RWPE2 (cell line): ENCODE measurements at places on chromosomes 16 and 17.

DNA sequence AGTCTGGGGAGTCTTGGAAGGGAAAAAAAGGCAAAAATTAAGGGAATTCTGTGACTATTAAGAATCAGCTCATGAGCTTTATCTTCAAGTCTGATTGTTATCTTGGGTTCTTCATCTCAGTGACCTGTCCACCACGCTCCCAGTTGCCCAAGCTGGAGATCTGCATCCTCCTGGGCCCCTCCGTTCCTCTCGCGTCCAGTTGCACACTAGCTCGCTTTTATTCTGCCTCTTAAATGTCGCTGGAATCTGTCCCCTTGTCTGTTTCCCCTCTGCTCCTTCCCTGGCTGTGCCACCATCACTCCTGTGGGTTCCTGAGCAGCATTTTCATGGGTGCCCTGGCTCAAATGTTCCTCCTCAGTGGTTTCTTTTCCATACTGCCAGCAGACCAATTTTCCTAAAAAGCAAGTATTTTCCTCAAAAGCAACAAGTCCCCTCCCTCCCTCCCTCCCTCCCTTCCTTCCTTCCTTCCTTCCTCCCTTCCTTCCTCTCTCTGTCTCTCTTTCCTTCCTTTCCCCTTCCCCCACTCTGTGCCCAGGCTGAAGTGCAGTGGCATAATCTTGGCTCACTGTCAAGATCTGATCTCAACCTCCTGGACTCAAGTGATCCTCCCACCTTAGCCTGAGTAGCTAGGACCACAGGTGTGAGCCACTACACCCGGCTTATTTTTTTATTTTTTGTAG lies 1.4 kb downstream of the ENDOV start:
- DNase-seq, result peak; percentile 13

GRCh38 chr17:4043862-4044261 lies 79.6 kb upstream of the ATP2A3 start:
- DNase-seq, result no peak

GRCh38 chr17:79674506-79675412 lies 56.0 kb upstream of the ENPP7 start:
- no peak for DNase-seq

DNA sequence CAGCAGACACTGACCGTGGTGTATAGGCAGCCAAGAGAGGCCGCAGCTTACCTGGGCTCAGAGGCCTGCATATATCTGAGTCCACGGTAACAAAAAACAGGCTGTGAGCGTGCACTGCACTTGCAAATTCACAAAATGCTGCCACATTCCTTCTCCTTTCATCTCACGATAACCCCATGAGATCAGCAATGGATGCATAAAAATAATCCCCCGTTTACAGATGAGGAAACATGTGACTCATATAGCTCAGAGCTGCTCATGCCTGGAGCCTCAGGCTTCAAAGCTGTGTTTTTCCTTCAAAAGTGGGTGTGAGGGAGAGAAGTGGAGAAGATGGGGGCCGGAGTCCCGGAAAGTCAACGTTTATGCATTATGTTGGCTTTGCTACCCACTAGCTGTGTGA lies 118.3 kb upstream of the FOXF1 start:
- no peak for DNase-seq

DNA sequence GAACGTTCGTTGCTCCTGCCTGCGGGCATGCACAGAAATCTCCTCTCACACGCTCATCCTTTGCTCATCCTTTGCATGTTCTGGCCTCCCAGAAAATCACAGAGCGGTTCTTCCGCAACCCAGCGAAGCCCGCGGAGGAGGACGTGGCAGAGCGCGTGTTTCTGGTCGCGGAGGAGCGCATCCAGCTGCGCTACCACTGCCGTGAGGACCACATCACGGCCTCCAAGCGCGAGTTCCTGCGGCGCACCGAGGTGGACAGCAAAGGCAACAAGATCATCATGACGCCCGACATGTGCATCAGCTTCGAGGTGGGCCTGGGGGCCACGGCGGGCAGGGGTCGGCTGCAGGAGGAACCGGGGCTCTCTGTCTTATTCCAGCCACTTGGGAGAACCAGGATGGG lies 9.6 kb upstream of the KATNB1 start:
- no peak for DNase-seq

- no peak for DNase-seq
These were observed 67.4 kb downstream of the SNX29 start for GRCh38 chr16:12043953-12044352.

GRCh38 chr17:82832881-82833475 lies 6.8 kb downstream of the ZNF750 start:
- DNase-seq, result peak; percentile 48

DNA sequence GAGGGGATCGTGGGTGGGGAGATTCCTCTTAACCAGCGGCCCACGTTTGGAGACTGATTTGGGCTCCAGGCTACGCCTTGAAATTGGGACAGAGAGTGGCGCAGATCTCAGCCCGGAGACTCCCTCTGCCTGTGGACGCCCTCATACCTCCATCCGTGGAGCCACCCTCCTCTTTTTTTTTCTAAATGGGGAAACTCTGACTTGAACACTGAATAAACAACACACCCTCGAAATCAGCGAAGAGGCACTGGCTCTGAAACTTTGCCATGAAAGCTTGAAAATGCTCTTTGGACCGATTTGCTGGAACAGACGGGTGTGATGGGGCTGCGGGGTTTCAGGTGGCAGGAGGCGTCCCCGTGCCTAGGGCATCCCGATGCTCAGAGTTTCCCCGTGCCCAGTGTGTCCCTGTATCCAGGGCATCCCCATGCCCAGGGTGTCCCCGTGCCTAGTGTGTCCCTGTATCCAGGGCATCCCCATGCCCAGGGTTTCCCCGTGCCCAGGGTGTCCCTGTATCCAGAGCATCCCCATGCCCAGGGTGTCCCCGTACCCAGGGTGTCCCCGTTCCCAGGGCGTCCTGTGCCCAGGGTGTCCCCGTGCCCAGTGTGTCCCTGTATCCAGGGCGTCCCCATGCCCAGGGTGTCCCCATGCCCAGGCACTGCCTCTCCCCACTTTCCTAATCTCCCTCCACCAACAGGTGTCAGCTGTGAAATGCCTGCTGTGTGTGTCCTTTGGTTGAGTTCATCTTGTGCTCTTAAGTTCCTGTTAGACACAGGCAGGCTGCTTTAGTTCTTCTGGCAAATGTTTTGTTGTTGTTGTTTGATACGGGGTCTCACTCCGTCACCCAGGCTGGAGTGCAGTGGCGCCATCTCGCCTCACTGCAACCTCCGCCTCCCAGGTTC lies 187.0 kb downstream of the SEC14L1 start:
- DNase-seq, result peak; percentile 58

DNA sequence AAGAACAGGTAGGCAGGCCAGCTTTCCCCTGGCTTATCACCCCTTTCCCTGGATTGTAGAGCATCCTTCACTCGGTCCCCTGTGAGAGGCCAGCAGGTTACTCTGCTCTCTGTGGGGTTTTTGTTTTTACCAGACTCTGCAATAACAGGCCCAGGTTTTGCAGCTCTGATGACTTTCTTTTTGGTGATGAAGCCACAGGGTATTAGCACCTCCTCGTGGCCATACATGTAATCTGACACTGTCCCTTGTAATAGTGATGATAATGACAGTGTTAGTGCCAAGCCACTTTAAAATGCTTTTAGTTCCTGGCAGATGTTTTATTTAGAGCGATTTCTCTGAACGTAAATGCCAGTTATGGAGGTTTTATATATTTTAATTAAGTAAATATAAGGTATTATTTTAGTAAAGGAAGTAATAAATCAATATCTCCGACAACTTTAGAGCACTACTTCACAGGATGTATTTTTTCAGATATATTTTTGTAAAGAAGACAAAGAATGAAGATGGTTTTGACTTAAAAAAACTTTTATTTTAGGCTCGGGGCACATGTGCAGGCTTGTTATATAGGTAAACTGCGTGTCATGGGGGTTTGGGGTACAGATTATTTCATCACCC lies 38.0 kb upstream of the CPHXL start:
- no peak for DNase-seq

DNA sequence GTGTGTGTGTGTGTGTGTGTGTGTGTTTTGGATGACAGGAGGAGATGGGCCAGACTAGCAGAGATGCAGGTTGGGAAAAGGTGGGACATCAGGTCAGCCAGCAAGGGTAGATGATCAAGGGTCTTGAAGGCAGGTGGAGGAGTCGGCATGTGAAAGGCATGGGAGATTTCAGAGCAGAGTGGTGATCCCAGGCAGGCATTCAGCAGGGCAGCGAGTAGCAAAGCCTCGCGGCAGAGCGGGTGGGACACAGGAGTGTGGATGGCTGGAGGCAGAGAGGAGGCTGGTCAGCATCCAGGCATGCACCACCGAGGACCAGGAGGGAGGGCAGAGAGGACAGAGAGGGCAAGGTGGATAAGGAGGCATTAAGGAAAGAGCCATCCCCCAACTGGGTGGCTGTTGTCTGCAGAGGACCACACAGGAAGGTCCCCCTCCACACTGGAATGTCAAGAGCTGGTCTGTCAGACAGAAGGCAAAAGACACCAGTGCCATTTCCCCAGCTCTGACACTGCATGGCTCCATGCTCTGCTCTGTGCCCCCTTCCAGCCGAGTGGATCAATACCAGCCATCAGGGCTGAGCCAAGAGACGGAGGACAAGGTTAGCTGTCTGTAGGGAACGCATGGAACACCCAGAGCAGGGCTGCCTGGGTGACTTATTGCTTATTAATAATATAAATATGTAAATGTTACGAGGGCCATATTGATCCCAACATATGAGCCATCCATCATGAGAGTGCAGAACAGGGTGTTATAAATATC lies 74.8 kb upstream of the RPL38 start:
- peak; percentile 33 for DNase-seq

- DNase-seq, result no peak
These were observed 3.8 kb downstream of the IL21R start for GRCh38 chr16:27405546-27406451.

- DNase-seq, result no peak
These were observed 241.1 kb downstream of the SOX9 start for GRCh38 chr17:72361892-72362291.

GRCh38 chr17:50630524-50631194 lies 4.0 kb upstream of the ABCC3 start:
- DNase-seq, result no peak

DNA sequence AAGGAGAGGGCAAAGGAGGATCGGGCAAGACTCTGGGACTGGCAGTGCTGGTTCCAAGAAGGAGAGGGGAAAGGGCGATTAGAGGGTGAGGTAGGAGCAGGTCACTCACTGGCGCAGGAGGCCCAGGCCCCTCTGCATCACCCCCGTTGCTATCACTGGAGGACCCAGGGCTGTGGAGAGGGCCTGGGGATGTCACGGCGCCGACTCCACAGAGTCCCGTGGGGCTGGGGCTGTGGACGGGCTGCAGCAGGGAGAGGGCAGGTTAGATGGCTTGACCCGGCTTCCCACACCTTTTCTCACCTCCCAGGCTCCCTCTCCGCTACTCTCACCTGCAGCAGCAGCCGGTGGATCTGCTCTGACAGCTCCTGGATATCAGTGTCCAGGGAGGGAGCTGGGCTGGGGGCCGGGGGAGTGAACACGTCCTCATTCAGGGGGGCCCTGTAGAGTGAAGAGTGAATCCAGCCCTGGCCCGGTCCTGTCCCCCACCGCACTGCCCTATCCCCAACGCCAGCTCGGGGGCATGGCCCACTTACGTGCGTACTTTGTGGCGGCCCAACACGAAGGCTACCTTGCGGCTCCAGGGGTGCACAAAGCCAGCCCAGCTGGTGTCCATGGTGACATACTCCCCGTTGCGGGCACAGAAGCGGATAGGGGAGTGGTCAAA lies 4.9 kb downstream of the PER1 start:
- DNase-seq, result no peak

DNA sequence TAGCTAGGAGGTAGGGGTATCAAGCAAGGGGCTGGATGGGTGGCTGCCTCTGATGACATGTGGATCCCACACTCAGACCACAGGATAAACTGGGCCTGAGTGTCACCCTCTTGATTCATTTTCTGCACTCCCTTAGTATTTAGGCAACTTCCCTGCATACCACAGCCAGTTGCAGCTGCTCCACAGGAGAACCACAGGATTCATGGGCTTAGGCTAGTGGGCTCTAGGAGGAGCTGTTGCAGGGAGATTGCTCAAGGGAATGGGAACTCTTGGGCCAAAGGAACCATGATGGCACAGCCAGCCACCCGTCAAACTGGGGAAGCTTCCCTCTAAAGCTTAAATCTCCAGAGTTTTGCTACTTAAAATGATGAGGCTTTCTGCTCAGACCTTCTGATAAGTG lies 269.7 kb upstream of the ASIC2 start:
- DNase-seq, result no peak

DNA sequence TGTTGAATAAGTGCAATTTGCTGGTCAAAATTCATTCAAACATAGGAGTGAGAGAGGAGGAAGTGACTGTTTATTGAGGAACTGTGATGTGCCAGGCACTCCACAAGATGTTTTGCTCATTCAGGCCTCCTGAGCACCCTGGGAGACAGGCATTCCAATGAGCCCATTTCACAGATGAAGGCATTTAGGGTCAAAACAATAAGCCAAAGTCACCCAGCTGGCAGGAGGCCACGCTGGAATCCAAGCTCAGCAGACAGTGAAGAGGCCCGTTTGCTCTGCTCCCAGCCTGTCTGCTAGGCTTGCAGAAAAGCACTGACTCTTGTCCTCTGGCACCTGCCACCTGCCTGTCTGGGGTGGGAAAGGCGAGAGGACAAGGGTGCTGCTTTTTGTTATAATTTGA lies 10.1 kb upstream of the SLC25A39 start:
- no peak for DNase-seq

- DNase-seq, result no peak
These were observed 953.9 kb downstream of the CDH11 start for GRCh38 chr16:64167936-64168335.
